Left ventricle myocardium superior (tissue), 1 donor: ENCODE measurements at places on chromosomes 6 and 20. TPM values are rescaled to one million over a fixed set of nuclear protein-coding genes. Genes with fewer than 3 reads are reported as not detected.

DNA sequence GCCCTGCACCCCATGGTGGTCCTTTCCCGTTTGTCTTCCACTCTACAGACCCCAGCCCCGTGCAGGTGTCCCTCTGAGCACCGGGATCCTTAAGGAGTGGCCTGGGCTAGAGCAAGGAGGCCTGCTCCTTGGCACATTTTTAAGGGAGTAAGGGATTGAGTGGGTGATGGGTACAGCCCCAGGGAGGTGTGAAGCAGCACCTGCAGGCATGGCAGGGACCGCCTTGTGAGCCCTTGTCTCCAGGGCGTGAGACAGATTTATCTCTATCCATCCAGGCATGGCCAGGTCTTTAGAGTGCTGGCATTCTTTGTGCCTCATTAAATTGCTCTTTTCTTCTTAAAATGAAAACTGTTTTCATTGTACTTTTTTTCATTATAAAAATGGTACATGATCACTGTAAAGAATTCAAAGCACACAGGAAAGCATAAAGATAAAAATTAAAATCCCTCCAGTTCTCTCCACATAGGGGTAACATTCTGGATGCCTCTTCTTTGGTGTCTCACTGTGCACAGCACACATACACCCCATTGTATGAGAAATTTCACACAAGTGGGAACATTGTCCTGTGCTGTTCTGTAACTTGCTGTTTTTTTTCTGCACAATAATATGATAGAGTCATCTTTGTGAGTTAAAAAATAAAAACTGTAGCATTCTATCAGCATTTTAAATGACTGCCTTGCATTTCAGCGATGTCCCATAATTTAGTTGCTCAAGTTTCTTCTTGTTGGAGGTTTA, 31.9 kb upstream of the ZNF831 start:
- no peak for DNase-seq

DNA sequence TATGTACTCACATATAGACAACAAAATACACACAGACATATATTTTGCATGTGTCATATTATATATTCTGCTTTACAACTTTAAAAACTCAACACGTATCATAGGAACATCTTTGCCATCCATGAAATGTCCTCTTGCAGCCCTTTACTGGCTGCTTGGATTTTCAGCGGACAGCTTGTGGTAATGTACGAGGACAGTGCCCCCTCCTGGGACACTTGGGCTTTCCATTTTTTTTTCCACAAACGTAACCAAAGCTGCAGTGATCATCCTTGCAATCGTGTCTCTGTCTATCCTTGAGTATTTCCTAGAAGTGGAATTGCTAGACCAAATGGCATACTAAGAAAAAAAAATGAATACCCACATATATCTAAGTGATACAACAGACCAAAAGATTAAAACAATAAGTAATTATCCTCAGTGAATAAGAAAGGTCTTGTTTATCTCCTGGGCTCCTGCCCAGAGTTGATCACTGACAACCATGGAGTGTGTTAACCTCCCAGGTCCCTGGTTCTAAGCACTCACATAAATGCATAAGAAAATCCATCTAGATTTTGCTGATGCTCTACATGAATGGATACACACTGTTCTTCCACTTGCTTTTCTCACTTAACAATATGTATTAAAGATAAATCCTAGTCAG, 18.1 kb downstream of the BPI start:
- no peak for DNase-seq

GRCh38 chr6:169217972-169218371, 35.7 kb downstream of the THBS2 start:
- DNase-seq, result no peak

DNA sequence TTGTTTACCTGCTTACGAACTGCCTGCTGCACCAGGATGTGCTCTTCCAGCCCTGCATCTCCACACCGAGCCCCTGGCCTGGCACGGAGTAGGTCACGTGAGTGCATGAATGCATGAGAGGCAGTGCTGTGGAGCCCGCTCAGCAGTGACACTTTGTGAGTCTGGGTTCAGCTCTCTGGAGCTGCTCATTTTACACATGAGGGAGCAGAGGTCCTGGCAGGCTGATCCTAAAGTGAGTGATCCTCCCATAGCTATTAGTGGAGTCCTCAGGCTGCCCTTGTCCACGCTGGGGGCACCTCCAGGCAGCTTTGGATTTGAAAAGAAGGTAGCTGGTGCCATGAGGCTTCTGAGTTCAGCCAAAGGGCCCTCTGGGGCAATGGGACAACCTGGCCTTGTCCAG, 64.2 kb downstream of the EDN3 start:
- no peak for DNase-seq

DNA sequence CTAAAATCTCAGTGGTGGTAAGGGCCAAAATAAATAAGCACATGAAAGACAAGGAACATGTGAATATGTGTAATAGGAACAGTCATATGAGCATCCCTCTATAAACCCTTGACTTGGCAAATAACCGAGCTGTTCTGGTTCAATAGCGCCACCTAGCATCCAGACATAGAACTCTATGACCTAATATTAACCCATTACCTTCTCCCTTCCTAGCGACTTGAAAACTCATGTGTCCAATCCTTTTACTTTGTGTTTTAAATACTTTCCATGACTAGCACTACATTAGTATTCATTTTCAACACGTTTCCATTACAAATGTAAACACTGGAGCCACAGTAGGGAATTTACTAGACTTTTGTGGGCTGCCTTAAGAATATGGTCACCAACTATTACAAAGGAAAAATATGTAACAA, 279.7 kb downstream of the UST start:
- DNase-seq, result no peak

GRCh38 chr6:30508890-30509736, 19.8 kb downstream of the HLA-E start:
- no peak for DNase-seq

GRCh38 chr6:159031846-159032245, 12.9 kb downstream of the TAGAP start:
- no peak for DNase-seq

- no peak for DNase-seq
Observed at GRCh38 chr6:150230832-150231524, 88.1 kb downstream of the PPP1R14C start.

The MLN gene
- total RNA-seq, result not detected

The ZBTB46 gene
- total RNA-seq, result 13.1 TPM
